ENCODE measurements at places on chromosomes 3 and 15. TPM values are rescaled to one million over a fixed set of nuclear protein-coding genes. Genes with fewer than 3 reads are reported as not detected.

The ITGA11 gene
- 2.6 TPM for total RNA-seq

The ALG1L2 gene
- not detected for total RNA-seq

The ERC2 gene
- total RNA-seq, result 1.9 TPM

The IL17RC gene
- 28.4 TPM for total RNA-seq

The GCSAM gene
- total RNA-seq, result not detected

The GOLGA6D gene
- total RNA-seq, result not detected

The LRRC28 gene
- total RNA-seq, result 20.6 TPM

The SERPINI2 gene
- not detected for total RNA-seq

The TNFAIP8L3 gene
- 74.1 TPM for total RNA-seq

The ARRDC4 gene
- total RNA-seq, result 3.6 TPM

The LDHAL6B gene
- not detected for total RNA-seq

The IGDCC3 gene
- total RNA-seq, result 0.33 TPM

All from vein endothelial cell (primary cell).